Right lung (tissue), 10 donors: ENCODE measurements at places on chromosomes 2 and 18. TPM values are rescaled to one million over a fixed set of nuclear protein-coding genes. Genes with fewer than 3 reads are reported as not detected.

Gene RIT2
- polyA plus RNA-seq = not detected

GRCh38 chr18:55663891-55664290, 75.9 kb upstream of the TCF4 start:
- DNase-seq = no peak

DNA sequence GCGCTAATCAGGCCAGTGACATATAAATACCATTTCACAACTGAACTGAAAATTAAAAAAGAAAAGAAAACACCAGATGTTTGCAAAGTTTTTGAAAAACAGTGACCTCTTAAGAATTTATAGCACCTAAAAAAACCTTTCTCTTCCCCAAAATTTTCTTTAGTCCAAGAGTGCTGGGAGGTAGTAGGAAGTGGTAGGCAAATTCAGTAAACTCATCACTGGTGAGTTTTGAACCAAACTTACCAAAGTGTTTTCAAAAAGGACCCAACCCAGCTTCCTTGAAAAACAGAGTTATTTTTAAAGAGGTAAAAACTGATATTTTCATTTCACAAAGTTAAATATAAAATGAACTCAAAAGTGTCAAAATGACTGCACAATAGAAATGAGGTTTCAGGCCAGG, 90.4 kb downstream of the TMEM247 start:
- no peak for DNase-seq

DNA sequence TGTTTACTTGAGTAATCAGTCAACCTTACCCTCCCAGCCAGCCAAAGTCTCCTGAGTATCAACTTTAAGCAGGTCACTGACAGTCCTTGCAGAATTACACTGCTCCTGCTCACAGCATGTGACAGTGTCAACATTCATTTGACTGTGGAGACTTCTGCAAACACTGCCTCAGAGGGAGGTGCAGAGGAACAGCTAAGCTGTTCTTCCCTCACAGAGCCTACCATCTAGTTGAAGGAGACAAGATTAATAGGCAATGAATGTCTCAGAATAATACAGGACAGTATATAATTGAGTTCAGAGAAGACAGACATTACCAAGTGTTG, 11.9 kb downstream of the SLC14A2 start:
- no peak for DNase-seq

Gene SERPINB4
- polyA plus RNA-seq = not detected
